ENCODE measurements at places on chromosomes 1 and 21. TPM values are rescaled to one million over a fixed set of nuclear protein-coding genes. Genes with fewer than 3 reads are reported as not detected.

Gene HPDL
- total RNA-seq: 0.59 TPM

DNA sequence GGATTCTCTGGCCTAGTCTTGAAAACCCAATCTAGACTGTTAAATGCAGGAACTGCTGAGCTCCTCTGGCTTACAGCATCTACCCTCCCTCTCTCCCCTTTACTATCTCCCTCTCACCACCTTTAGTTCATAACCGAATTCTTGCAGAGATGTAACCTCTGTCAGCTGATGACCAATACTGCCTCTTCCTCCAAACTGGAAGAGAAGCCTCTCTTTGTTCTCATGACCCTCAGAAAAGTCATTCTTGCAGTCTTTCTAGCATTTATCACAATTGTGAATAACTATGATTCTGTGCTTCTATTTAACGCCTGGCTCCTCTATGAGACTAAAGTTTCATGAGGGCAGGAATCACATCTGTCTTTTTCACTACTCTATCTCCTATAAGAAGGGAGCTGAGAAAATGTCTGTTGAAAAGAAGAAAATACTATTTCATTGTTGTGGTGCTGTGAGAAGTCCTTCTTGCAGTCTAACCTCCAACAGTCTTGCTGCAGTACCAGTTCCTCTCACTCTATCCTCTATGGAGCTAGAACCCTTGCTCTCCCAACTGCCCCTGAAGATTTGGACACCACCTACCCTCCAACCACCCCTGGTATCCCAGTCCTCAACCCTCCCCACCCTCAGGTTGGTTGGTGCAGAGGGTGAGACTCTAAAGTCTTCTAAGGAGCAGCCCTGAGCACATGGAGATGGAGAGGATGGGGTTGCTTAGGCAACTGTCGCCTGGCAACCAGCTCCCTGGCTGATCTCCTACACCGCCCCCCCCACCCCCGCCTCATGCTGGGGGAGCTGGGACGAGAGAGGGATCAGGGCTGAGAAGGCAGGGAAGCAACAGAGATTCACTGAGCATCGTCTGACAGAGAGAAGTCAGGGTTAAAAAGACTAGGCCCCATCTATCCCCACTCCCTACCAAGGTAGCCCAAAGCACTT, 13.9 kb downstream of the MEF2D start:
- DNase-seq: peak; percentile 66

DNA sequence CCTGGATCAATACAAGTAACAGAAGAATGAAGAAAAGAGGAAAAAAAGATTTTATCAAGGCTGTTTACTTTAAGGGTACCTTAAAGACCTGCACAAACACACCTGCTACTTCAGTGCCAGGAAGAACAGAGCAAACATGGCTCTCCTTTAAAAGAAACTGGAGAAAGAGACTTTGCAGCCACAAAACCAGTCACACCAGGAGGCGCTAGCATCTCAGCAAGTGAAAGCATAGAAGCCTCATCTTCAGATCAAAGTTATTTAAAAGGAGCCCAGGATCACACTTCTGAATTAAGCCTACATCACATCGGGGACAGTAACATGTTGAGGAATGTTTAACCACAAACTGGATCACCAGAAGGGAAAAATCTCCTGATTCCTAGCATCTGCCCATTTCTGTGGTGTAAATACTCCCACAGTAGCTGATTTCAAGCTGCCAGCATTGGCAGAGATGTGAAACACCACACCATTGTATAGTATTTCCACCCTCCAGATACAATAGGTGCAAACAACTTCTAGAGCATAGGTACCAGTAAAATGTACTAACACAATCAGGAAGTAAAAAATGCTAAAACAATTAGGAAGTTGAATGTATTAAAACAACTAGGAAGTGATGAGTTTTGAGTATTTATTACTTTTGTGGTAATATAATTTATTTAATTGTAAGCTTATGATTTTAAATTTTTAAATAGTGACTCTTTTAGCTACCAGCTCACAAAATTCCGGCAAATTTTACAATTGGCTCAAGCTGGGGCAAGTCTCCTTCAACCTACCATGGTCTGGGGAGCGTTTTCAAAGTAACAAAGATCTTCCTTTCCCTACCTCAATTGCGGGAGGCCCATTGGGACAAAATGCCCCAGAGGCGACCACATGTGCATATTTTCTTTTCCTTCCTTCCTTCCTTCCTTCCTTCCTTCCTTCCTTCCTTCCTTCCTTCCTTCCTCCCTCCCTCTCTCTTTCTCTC, 105.3 kb upstream of the CLDN14 start:
- no peak for DNase-seq

- no peak for DNase-seq
Observed at GRCh38 chr1:221162939-221163338, 283.7 kb downstream of the HLX start.

DNA sequence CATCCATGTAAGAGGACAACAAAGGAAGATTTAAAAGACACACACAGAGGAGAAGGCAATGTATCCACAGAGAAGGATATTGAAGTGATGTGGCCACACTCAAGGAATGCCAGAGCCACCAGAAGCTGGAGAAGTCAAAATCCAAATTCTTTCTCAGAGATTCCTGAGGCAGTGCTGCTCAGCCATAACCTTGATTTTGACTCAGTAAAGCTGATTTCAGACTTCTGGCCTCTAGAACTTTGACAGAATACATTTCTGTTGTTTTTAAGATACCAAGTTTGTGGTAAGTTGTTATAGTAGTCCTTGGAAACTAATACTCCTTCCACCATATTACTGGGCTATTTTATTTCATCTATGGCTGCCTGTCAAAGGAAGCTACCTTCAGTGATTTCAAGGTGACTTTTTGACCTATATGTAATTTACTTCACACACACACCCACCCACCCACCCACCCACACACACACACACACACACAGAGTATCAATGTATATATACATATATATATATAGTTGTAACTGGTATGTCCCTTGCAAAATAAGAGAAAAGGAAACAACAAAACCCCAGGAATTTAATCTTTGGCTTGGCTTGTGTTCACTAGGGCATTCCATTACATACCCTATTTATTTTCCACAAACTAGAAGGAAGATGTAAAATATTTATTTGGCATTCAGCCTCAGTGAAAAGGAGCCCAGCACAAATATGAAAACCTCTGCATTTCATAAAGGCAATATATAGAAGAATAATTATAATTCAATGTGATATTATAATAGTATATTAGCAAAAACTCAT, 142.1 kb upstream of the PTGFR start:
- DNase-seq: no peak

DNA sequence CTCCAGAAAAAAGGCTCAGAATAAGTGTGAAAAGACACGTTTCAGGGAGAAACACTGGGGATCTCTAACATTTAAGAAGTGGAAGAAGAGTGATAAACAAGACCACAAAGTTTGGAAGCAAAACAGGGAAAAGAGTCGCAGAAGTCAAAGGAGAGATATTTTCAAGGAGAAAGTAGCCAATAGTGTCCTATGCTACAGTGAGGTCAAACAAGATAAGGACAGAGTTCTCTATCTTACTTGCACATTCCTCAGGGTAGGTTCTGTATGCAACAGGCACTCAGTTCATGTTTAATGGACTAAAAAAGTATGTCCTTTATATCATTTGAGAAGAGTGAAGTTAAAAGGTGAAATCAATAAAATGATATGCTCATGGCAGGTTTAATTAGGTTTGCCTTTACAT, 13.8 kb upstream of the EDEM3 start:
- DNase-seq: no peak

DNA sequence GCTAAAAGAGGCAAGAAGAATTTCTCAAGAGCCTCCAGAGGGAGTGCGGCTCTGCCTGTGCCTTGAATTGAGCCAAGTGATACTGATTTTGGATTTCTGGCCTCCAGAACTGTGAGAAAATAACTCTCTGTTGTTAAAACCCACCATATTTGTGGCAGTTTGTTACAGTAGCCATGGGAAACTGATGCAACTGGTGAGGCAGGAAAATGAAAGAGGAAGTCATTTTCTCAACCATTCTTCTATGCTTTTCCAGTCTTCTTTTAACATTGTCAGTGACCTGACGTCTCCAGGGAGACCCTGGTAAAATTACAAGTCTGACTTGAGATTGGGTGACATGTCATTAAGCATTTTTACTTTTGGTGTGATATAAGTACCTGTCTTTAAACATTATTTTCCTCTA, 5.8 kb downstream of the OR6P1 start:
- no peak for DNase-seq

GRCh38 chr1:42258218-42258617, 76.8 kb downstream of the FOXJ3 start:
- no peak for DNase-seq

DNA sequence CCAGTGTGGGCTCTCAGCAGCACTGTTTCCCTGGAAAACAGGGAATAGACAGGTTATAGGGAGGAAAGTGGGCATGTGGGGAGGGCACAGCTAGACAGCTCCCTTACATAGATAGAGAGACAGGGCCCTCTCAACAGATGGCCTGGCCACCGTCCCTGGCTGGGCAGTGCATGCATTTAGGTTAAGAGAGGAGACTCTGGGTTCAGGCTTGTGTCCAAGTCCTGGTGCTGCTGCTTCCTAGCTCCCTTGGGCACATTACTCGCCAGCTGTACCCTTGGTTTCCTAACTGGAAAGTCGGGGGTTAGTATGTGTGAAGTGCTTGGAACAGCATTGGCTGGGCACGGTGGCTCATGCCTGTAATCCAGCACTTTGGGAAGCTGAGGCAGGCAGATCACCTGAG, 9.1 kb downstream of the PLOD1 start:
- peak; percentile 42 for DNase-seq

DNA sequence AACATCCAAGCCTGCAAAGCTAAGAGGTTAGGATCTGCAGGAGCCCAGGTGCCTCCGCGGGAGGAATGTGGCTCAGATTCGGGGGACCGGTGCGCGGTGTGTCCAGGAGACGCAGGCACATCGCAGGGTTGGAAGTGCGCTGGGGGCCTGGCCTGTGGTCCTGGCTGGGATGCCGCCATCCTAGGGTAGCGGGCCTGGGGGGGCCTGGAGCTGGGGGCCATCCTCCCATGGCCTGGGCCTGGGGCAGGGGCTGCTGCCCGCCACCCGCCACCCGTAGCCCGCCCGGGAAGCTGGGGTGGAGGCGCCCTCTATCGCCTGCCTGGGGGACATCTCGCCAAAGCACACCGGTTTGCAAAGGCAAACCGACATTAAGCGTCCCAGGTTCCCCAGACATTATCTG, 170.6 kb upstream of the ARHGEF16 start:
- DNase-seq: peak; percentile 99

- no peak for DNase-seq
Observed at GRCh38 chr1:53288002-53288789, 39.7 kb downstream of the LRP8 start.

GRCh38 chr21:14926186-14926585, 138.6 kb downstream of the NRIP1 start:
- DNase-seq: peak; percentile 23

GRCh38 chr1:30313176-30313575, 410.2 kb downstream of the MATN1 start:
- no peak for DNase-seq
